ENCODE measurements at places on chromosomes 3 and 15. TPM values are rescaled to one million over a fixed set of nuclear protein-coding genes. Genes with fewer than 3 reads are reported as not detected.

Gene RPL39L
- total RNA-seq, result 4.8 TPM

Gene EOMES
- under 0.01 TPM for total RNA-seq

Gene NEK11
- 2.2 TPM for total RNA-seq

Gene PLA2G4E
- not detected for total RNA-seq

Gene HOMER2
- 14.8 TPM for total RNA-seq

Gene KLHDC8B
- total RNA-seq, result 27.5 TPM

Gene TLE3
- 153 TPM for total RNA-seq

Gene CYP8B1
- not detected for total RNA-seq

Gene SCN11A
- total RNA-seq, result under 0.01 TPM

Gene FBXW12
- total RNA-seq, result under 0.01 TPM

Gene CAMP
- not detected for total RNA-seq

Gene CCDC54
- not detected for total RNA-seq

Gene RPL14
- total RNA-seq, result 343 TPM

Gene REC114
- total RNA-seq, result not detected

Gene LRRC2
- total RNA-seq, result under 0.01 TPM

Gene CCR8
- not detected for total RNA-seq

Gene TIMP4
- total RNA-seq, result not detected

Gene COL8A1
- not detected for total RNA-seq

Gene ATP13A4
- total RNA-seq, result 0.27 TPM

Gene LRRC28
- total RNA-seq, result 26.1 TPM

Gene SYNM
- under 0.01 TPM for total RNA-seq

Gene SLC28A1
- not detected for total RNA-seq

Gene CHDH
- under 0.01 TPM for total RNA-seq

Gene MYO5C
- 41.2 TPM for total RNA-seq

Gene CACNA2D2
- 1.1 TPM for total RNA-seq

Gene TM4SF1
- total RNA-seq, result 114 TPM

Gene CCDC39
- total RNA-seq, result not detected

Gene SMAD6
- total RNA-seq, result 3.2 TPM

Gene PGBD4
- 2.2 TPM for total RNA-seq

Gene C3orf80
- 60.1 TPM for total RNA-seq

Gene TRPM1
- under 0.01 TPM for total RNA-seq

Gene BFSP2
- 0.27 TPM for total RNA-seq

Gene TMEM45A
- total RNA-seq, result 0.81 TPM

Gene SNTN
- total RNA-seq, result not detected

Gene ISLR2
- total RNA-seq, result not detected

Gene HCN4
- total RNA-seq, result under 0.01 TPM

Gene RFTN1
- total RNA-seq, result 42.0 TPM
